Epithelial cell of alveolus of lung (primary cell): ENCODE measurements at places on chromosomes 12 and 14. TPM values are rescaled to one million over a fixed set of nuclear protein-coding genes. Genes with fewer than 3 reads are reported as not detected.

The PLEKHD1 gene
- total RNA-seq = 0.08 TPM in 1 of 2 replicates, not detected in the other

The P2RX4 gene
- 14.4 and 39.0 TPM in 2 replicates for total RNA-seq

The SLC15A5 gene
- not detected in 2 replicates for total RNA-seq

The IL31 gene
- total RNA-seq = not detected in 2 replicates

The AJUBA gene
- total RNA-seq = 17.0 and 22.6 TPM in 2 replicates

The GPR132 gene
- 0.13 and 0.16 TPM in 2 replicates for total RNA-seq

The LYZ gene
- total RNA-seq = 0.56 TPM in 1 of 2 replicates, not detected in the other

The AQP2 gene
- total RNA-seq = not detected in 2 replicates

The GPD1 gene
- total RNA-seq = 0.16 TPM in 1 of 2 replicates, not detected in the other

The PLEKHG7 gene
- total RNA-seq = 0.13 TPM in 1 of 2 replicates, not detected in the other

The MORN3 gene
- total RNA-seq = under 0.01 and 1.6 TPM in 2 replicates

The APOF gene
- total RNA-seq = not detected in 2 replicates

The AICDA gene
- not detected in 2 replicates for total RNA-seq

The KCNMB4 gene
- total RNA-seq = 1.4 TPM in 2 replicates

The KRT3 gene
- not detected in 2 replicates for total RNA-seq

The MFAP5 gene
- total RNA-seq = 1.2 TPM in 1 of 2 replicates, not detected in the other

The TAS2R42 gene
- total RNA-seq = not detected in 2 replicates

The B3GNT4 gene
- 0.16 and 1.4 TPM in 2 replicates for total RNA-seq

The ADAMTS20 gene
- total RNA-seq = 0.24 TPM in 1 of 2 replicates, not detected in the other

The FOXM1 gene
- 13.1 and 39.3 TPM in 2 replicates for total RNA-seq
